ENCODE measurements at places on chromosomes 16 and 17.

GRCh38 chr16:85605051-85605911 is 7.8 kb upstream of the GSE1 start:
- no peaks in the 10 kb centered on the region for H3K36me3 ChIP-seq
- H3K27ac ChIP-seq = no peak overlapping the region
- H3K4me1 ChIP-seq = peaks cover 7% of the 10 kb centered on the region
- H3K27me3 ChIP-seq = no peaks in the 10 kb centered on the region

GRCh38 chr16:81265658-81266451 is 27.4 kb downstream of the BCO1 start:
- no peak overlapping the region for H3K4me3 ChIP-seq
- no peaks in the 10 kb centered on the region for H3K36me3 ChIP-seq
- peaks cover 5% of the 10 kb centered on the region for H3K27me3 ChIP-seq
- peaks cover 5% of the 10 kb centered on the region for H3K4me1 ChIP-seq
- DNase-seq = no peak

DNA sequence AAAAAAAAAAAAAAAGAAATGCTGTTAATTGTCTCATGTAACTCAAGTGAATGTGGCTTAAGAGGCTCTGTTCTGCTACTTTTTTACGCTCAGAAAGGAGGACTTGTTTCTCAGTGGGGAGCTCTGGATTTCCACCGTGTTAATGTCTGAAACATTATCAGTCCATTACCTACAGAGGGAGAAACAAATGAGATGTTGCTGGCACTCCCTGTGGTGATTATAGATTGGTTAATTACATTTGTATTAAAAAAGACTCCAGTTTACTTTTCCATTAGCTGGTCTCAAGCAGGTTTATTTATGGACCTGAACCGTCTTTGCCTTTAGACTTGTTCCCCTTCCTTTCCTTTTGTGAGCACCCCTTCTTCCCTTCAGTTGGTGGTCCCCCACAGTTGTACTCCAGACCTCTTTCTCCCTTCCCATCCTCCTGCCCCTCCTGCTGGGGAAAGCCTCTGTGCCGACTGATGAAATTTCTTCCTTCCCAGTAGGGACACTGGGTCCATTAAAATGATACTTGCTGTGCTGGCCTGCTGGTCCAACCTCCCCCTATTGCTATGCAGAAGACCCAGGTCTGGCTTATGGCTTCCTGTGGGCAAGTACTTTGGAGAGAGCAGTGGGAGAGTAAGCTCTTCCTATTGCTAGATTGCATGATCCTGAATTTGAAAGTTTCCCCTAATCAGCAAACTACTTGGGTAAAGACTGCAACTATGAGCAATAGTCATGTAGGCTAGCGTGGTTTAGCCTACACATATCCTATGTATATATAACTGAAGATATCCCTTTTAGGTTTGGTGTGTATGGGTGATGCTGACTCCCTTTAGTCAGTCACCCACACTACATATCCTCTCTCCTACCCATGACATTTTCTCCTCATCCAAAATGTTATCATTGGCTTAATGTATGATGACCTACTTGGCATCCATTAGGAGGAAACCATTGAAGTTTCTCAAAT is 8.1 kb downstream of the CDC6 start:
- peaks cover 77% of the 10 kb centered on the region for H3K36me3 ChIP-seq
- H3K4me1 ChIP-seq = peaks cover 32% of the 10 kb centered on the region
- DNase-seq = no peak
- no peak overlapping the region for H3K4me3 ChIP-seq
- H3K27ac ChIP-seq = peak overlapping the region; percentile 18

GRCh38 chr17:78140169-78141051 is 5.8 kb upstream of the C17orf99 start:
- no peaks in the 10 kb centered on the region for H3K27me3 ChIP-seq
- H3K4me3 ChIP-seq = peak overlapping the region; percentile 15
- peaks cover 56% of the 10 kb centered on the region for H3K36me3 ChIP-seq
- peaks cover 65% of the 10 kb centered on the region for H3K4me1 ChIP-seq
- H3K27ac ChIP-seq = peak overlapping the region; percentile 82
